CD4-positive, alpha-beta T cell treated with Interleukin-6 at 100 ng/mL for 8 hours (primary cell): ENCODE measurements at places on chromosomes 3 and 15.

DNA sequence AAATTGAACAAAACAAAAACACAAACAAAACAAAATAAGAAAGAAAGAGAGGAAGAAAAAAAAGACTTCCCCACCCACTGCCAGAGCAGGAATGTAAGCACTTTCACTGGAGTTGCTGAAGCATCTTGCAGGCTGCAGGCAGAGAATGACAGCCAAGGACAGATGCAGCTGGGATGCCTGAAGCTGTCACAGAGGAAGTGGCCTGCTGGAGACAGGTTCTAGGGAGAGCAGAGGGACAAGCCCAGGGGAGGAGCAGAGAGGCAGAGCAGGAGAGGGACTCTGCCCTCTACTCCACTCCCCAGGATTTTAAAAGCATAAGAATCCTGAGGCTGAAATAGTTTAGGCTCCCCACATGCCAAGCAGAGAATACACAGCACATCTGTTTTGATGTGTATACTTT is 326.2 kb downstream of the TUSC7 start:
- DNase-seq = no peak

DNA sequence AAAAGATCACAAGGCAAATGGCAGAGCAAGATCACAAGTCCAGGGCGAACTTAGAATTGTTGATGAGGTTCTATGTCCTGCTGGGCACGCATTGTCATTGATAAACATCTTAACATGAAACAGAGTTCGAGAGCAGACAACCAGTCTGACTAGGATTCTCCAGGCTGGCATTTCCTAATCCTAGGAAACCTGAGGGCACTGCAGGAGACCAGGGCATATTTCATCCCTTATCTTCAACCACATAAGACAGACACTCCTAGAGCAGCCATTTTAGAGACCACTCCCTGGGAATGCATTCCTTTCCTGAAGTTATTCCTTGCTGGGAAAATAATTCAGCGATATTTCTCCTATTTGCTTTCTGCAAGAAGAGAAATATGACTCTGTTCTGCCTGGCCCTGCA is 1199.9 kb downstream of the SI start:
- DNase-seq = no peak

DNA sequence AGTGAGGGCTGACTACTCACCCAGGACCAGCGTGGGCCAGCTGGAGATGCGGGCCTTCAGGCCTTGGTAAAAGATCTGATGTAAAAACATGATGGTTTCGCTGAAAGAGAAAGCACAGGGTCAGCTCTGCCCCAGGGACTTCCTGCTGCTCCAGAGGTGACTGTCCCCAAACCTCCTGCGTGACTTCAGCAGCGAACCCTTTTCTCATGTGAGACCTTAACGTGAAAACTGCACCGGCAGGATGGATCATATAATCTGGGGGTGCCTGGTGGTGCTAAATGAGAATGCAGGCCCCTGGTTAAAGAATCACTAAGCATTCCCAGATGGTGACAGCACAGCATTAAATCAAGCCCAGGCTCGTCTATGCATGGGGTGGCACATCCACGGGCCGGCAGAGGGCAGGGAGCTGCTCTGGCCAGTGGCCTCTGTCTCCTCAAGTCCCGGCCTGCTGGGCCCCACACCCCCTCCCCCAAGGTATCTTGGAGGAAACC is 55.4 kb downstream of the RASGRF1 start:
- no peak for DNase-seq

- no peak for DNase-seq
These were observed 14.2 kb upstream of the CAND2 start for GRCh38 chr3:12782172-12782815.

- no peak for DNase-seq
These were observed 91.2 kb downstream of the SENP2 start for GRCh38 chr3:185677146-185677829.

- no peak for DNase-seq
These were observed 15.2 kb upstream of the TMEM212 start for GRCh38 chr3:171827836-171828458.

- DNase-seq = peak; percentile 82
These were observed 16.2 kb downstream of the RFT1 start for GRCh38 chr3:53114011-53114400.

GRCh38 chr3:126551839-126552687 is 6.7 kb downstream of the C3orf22 start:
- DNase-seq = no peak

DNA sequence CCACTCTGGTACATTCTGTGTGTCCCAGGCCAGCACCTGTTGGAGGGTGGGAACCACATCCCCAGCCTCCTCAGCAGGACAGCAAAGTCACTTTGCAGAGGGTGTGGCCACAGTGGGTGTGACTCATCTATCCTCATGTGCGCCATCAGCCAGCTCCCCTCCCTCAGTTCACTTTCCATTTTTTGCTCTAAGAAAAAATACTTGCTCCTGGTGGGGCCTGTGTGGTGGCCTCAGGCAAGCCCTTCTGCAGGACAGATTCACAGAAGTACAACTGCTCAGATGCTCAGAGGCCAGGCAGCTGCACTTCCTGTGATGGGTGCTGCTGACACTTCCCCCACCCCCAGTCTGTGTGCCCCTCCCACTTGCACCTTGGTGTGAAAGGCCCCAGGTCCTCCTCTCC is 78.3 kb upstream of the ALDH1L1 start:
- DNase-seq = no peak

- no peak for DNase-seq
These were observed 161.7 kb downstream of the POLR2M start for GRCh38 chr15:57867970-57868798.

- no peak for DNase-seq
These were observed 3.9 kb downstream of the RIOX2 start for GRCh38 chr3:97968376-97968775.

DNA sequence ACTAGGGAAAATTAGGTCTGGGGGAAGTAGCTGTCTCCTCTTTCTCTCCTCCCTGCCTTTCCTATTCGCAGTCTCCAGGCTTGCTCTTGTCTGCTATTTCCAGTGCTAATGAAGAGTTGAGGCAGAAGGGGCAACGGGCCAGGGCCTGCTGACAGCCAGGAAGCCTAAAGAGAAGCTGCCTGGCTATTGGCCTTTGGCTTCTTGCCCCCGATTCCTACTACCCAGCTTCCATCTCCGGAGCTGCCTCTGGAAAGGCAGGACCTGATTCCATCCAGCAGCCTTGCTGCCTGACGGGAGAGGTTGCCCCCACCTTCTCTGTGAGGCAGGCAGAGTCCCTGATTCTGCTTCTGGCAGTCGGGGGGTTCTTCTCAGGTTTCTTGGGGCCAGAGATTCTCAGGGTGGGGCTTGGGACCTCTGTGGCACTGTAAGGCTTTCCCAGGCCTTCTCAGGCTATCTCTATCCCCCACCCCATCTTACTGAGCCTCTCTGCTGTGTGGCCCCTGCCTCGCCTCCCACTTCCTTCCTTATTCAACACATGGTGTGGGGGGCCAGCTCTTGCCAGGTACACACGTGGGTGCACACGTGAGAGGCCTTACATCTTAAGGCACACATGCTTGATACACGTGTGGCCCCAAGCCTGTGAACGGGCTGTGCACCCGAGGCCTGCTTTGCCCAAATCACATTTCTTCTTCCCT is 18.2 kb upstream of the JMJD7 start:
- no peak for DNase-seq

GRCh38 chr3:83625261-83625660 is 1333.5 kb upstream of the CADM2 start:
- no peak for DNase-seq
